ENCODE measurements at places on chromosomes 2 and 18. TPM values are rescaled to one million over a fixed set of nuclear protein-coding genes. Genes with fewer than 3 reads are reported as not detected.

The M1AP gene
- not detected for total RNA-seq

The ACMSD gene
- total RNA-seq = not detected

The ARHGEF33 gene
- total RNA-seq = 2.7 TPM

The FAP gene
- total RNA-seq = 2.0 TPM

The SCG2 gene
- 81.9 TPM for total RNA-seq

The ADCYAP1 gene
- total RNA-seq = 4.4 TPM

The IL36A gene
- not detected for total RNA-seq

The ESPNL gene
- under 0.01 TPM for total RNA-seq

The PDE1A gene
- total RNA-seq = 41.8 TPM

The PPP4R3B gene
- total RNA-seq = 93.7 TPM

The SP9 gene
- 9.8 TPM for total RNA-seq

The ERBB4 gene
- 99.1 TPM for total RNA-seq

The TXNDC2 gene
- under 0.01 TPM for total RNA-seq

The VWA3B gene
- 0.98 TPM for total RNA-seq

The PDCD1 gene
- total RNA-seq = not detected

The MZT2A gene
- 37.9 TPM for total RNA-seq

The POTEC gene
- not detected for total RNA-seq

The TMEM163 gene
- total RNA-seq = 13.3 TPM

Measured in temporal lobe (tissue), 4 donors.